ENCODE measurements at places on chromosomes 1 and 21. TPM values are rescaled to one million over a fixed set of nuclear protein-coding genes. Genes with fewer than 3 reads are reported as not detected.

The FCRL1 gene
- not detected for total RNA-seq

The WDR26 gene
- total RNA-seq, result 50.5 TPM

The DMRTA2 gene
- total RNA-seq, result not detected

The KCNJ9 gene
- total RNA-seq, result not detected

The NBPF6 gene
- not detected for total RNA-seq

The KLF17 gene
- 0.16 TPM for total RNA-seq

The UBIAD1 gene
- total RNA-seq, result 7.6 TPM

All from cardiac atrium fibroblast (primary cell).